GOT3 (cell line): ENCODE measurements at places on chromosomes 3 and 15.

DNA sequence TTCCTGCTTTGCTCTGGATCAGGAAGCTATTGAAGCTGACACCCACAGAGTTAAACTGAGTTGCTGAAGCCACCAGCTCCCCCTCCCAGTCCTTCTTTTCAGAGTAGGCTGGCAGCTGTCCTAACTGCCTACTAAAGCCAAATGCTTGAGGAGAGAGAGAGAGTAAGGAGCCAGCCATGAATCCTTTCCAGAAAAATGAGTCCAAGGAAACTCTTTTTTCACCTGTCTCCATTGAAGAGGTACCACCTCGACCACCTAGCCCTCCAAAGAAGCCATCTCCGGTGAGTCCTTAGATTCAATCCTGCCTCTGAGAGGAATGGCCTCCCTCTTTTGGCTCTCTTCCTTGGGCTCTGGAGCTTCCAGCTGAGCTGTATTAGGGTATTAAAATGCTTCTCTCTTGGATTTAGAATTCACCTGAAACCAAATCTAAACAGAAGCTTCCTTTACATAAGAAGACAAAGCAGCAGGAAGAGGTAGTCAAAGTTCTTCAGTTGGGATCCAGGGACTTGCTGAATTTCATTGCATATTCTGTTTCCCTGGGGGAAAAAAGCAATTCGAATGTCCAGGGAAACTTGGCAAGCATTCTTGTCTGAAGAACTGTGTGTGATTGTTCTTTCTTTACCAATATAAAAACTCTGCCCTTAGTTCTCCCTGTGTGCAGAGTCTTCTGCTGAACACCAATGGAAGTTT, at the start of gene SLC15A2:
Gene SLC15A2 (plus strand): TSS at position 101 of the 690 bp plus-strand sequence. CDS start 76 bp downstream, at position 177.
- no peak for DNase-seq

DNA sequence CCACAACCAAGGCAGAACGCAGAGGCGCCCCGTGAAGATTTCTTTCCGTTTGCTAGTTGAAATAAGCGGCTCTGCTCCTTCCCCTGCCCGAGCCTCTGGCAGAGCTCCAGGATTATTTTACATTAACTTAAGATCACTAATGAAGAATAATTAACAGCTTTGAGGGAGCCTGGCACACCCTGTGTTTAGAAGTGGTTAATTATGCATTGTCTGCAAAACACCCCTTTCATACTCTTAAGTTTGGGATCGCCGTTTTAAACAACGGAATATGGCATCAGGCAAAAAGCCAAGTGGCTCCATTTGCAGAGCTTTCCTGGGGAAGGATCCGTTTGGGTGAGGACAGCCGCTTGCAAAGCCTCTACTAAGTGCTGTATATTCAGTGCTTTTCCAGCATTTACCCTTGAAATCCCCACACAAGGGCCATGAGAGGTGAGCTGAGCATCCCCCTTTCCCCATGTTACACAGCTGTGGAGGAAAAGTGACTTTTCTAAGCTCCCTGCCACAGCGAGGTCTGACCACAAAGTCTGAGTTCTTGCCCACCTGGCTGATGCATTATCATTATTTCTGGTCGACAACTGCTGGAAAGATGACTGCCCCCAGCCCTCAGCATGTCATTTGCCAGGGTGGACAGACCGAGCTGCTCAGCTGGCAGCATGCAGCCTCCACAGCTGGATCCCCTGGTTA, 33.9 kb downstream of the IQSEC1 start:
- DNase-seq = no peak

DNA sequence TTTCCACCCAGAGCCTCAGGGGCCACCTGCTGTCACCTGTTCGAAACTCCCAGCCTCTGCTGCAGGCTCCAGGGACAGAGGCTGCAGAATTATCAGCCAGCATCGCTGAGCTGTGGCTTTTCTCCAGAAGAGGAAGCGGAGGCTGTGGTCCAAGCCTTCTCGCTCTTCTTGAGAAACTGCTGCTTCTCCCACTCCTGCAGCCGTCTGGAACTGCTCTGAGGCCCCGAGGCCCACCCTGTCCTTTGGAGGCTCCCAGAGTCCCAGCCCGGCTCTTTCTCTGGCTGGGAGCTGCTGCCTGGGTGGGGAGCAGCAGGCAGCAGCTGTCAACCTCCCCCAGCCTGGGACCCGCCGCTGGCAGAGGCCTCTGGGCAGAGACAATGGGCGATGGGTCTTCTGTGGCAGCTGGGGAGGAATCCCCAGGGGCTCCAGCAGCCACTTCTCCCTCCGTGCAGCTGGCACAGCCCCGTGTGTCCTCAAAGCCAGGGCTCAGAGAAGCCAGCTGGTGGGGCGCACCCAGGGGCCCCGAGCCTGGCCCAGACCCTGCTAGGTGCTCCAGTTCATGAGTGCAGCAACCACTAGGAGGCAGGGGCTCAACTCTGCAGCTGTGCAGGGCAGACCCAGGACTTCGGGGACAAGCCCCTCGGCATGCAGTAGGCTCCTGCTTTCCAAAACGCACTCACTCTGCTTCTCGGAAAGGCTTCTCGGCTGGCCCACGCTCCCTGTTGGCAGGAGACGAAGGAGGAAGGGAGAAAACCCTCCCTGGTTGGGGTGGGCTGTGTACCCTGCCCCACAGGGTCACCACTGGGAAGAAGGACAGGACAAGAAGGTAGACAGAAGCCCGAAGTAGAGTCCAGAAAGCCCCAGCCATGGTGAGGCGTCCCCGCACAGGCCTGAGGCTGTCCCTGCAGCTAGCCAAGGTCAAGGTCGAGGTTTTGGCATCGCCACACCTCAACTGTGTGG, 49.9 kb upstream of the FURIN start:
- DNase-seq = no peak

DNA sequence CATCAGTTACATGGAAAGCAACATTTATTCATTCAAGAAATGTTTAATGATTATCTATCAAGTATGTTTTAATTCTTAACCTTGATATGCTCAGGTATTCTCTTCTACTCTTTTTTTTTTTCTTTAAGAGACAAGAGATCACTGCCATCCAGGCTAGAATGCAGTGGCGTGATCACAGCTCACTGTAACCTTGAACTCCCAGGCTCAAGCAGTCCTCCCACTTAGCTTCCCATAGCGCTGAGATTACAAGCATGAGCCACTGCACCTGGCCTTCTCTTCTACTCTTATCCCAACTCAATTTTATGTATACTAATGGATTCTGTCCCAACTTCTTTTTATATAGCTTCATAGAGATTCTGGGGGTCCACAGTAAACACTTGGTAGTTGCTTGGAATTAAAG, 50.9 kb downstream of the SETD2 start:
- no peak for DNase-seq

DNA sequence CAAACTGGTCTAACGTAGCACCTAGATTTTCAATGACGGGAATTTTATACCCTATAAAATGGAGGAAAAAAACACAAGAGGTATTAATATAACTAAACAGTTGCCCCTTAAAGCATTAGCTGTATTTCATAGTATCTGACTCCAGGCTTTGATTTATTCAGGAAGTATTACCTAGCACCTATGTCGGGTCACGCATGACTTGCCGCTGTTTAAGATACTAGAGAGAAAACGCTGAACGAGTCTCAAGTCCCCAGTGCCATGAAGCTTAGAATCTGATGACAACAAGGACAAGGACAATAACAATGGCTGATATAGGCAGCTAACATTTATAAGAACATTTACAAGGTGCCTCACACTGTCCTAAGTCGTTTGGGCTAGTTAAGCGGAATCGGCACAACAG, 1.9 kb downstream of the SNRPA1 start:
- DNase-seq = no peak

DNA sequence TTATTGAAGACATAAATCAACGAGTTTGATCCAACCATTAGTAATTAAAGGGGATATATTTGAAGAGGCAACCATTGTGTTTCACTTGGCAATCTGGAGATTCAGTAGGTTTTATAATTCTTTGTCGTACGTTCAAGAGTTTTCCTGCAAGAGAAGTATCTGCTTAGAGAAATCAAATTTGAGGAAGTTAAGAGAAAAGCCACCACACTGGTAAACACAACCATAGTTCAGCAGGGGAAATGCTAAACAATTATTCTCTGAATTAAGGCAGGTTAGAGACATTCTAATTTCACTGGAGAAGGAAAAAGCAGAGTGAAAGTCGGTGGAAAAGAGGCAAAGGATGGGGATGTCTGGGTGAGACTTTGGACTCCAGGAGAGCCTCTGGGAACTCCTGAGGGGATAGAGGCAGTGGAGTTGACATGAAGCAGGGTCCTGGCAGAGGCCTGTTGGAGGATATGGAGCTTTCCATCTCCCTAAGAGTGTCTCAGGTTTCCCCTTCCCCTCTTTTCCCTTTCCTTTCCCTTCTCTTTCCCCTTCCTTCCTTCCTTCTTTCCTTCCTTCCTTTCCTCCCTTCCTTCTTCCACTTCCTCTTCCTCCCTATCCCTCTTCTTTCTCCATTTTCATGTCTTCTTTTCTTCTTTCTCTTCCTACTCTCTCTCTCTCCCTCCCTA, 26.5 kb downstream of the SPINK8 start:
- DNase-seq = peak; percentile 52

DNA sequence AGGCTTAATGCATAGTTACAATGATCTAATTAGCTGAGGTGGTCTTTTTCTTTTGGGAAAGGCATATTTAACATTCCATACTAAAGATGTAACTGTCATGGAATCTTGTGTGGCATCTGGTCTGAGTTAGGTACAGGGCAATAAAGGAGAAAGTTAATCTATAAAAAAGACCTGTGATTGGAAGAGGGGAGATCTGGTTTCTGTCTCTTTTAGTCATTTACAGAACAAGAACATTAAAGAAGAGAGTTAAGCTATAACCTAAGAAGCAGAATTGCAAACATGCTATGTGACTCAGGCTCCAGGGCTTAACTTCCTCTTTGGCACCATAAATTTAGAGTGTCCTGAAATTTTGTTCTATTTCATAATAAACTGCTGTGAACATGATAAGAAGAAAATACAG, 47.2 kb upstream of the MME start:
- DNase-seq = no peak

- DNase-seq = peak; percentile 25
Observed at GRCh38 chr15:63599401-63600000, 2.3 kb downstream of the FBXL22 start.

- no peak for DNase-seq
Observed at GRCh38 chr3:40262331-40262730, 47.2 kb upstream of the EIF1B start.

DNA sequence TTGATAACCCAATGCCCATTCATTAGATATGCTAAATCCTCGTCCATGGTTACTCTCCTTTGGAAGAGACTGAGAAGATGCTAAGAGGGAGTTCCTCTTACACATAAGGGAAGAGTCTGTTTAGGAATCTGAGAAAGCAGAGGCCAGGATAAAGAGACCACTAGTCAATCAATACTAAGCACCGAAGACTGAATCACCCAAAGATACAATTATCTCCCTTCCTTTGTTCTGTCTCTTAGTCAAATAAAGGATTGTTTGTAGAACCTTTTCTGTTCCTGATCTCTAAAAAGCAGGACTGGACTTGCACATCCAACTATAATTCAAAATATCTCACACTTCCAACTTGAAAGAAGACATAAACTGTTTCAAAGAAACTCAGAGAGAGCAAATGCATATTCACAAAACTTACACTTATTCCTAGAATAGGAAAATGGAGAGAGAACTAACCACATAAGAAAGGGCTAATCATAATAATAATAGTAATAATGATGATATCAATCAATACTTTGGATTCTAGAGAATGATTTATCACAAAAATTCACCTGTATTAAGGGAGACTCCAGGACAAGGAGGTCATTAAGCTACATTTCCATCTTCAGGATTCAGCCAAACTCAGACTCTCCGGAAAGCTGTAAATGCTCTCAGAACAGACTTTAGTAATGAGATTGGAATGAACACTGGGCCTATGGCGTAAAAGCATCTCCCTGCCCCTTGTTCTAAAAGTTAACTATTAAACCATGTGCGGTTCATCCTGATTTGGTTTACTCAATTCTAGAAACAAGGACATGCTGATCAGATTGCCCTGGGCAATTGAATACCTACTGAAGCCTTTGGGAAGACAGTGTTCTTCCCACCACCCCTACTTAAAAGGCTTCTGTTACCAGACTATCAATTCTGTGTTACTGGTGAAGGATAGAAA, 401.5 kb downstream of the ZBTB20 start:
- peak; percentile 1 for DNase-seq

GRCh38 chr15:53288542-53288941, 470.9 kb downstream of the WDR72 start:
- DNase-seq = no peak

DNA sequence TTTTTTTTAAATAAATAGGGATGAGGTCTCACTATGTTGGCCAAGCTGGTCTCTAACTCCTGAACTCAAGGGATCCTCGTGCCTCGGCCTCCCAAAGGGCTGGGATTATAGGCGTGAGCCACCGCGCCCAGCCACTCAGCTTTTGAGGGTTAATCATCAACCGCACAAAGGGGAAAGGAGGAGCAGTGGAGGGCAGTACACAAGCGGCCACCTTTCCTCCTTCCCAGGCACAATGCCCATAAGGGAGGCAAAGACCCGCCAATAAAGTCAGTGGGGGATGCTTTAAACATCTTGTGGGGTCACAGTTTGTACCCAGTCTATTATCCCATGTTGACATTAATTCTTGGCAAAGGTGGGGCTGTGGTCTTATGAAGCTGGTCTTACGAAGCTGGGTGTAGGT, 32.4 kb downstream of the EHD4 start:
- no peak for DNase-seq

- DNase-seq = no peak
Observed at GRCh38 chr3:128967748-128968355, 26.0 kb downstream of the CFAP92 start.

DNA sequence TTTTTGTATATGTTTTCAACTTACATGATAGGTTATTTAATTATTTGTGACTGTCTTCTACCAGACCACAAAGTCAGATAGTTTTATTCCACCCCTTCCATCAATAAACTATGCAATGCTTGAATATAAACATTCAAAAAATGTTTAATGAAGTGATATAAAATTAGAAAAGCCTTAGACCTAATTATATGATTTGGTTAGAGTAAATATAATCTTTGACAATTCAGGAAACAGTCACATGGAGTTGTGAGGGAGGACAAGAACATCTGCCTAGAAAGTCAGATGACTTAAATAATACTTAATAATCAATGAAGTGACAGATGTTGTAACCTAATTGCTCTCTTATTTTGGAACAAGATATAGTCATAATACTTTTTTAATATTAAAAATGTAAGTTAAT, 710.3 kb downstream of the ZBBX start:
- no peak for DNase-seq

GRCh38 chr3:46895204-46895660, 17.7 kb downstream of the PTH1R start:
- peak; percentile 21 for DNase-seq

GRCh38 chr3:149330609-149331331, 2.7 kb downstream of the TM4SF18 start:
- DNase-seq = no peak

DNA sequence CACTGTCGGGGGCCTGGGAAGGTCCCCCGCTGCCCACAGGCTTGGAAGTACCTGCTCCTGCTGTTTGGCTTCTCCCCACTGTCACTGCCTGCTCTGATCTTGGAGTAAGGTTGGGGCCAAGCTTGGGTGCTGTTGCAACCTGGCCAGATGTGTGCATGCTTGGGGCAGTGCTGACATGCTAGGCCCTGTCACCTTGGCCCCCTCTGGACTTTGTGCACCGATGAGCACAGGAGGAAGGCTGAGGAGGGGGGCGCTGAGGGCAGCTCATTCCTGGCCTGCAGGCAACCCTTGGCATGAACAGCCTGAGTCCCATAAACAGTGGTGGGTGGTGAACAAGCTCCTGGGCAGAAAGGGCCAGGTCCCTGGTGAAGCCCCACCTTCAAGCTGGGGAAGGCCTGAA, 4.0 kb upstream of the XCR1 start:
- no peak for DNase-seq
